ENCODE measurements at places on chromosomes 12 and 14. TPM values are rescaled to one million over a fixed set of nuclear protein-coding genes. Genes with fewer than 3 reads are reported as not detected.

GRCh38 chr12:57152639-57153038 is 5.2 kb upstream of the LRP1-AS start:
- DNase-seq = no peak

DNA sequence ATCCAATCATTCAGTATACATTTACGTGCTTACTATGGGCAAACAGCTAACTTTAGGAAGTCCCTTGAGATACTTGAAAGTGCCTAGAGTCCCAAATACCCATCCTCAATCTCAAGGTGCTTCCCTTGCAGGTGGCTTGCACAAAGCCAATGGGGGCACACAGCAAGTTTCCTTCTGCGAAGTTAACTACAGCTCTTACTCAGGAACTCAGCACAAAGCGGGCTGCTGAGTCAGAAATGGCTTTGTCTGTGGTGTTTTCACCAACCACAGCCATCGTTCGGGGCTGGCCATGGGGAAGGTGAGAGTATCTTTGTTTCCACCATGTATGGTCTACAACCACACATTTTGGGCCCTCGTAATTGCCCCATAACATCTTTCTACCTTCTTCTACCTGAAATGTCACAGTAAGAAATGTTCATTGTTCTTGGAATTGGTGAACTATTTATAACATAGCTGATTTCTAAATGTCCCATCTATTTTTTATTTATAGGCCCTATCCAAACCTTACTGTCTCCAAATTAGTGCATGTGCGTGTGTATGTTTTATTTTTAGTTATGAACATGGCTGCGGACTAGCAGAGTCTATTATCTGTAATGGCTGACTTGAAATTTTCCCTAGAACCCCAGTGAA is 13.9 kb downstream of the MFAP5 start:
- DNase-seq = no peak

- DNase-seq = no peak
These were observed 47.1 kb upstream of the ADAMTS20 start for GRCh38 chr12:43599066-43599465.

GRCh38 chr12:23707270-23707669 is 242.2 kb downstream of the SOX5 start:
- no peak for DNase-seq

- no peak for DNase-seq
These were observed 765.1 kb upstream of the TMEM132C start for GRCh38 chr12:127501916-127502315.

GRCh38 chr12:110920324-110920910 is at the start of gene MYL2:
Gene MYL2, minus strand, starts transcription at chr12:110920579. Its CDS starts 50 bp downstream, at chr12:110920529.
- no peak for DNase-seq

DNA sequence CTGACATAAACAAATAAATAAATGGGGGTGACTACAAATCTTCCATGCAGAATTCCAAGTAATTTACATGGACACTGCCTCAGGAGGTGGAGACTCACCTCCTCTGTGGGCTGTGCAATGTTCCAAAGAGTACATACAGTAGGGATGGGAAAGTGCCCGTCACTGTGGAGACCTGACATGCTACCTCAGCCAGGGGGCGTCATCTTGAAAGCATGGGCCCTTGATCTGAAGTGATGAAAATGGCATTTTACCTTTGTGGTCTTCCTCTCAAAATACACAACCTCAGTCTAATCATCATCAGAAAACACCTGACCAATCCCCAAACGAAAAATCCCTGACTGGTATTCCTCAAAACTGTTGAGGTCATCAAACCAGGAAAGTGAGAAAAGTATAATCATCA is 48.4 kb downstream of the ANAPC7 start:
- peak; percentile 13 for DNase-seq

- DNase-seq = no peak
These were observed 493.5 kb upstream of the RGS6 start for GRCh38 chr14:71438684-71439083.

- DNase-seq = no peak
These were observed 43.4 kb upstream of the RIN3 start for GRCh38 chr14:92470215-92470614.

CIT gene
- total RNA-seq = 67.9 TPM

TMEM117 gene
- total RNA-seq = 5.5 TPM

GSC gene
- total RNA-seq = not detected

SLC7A8 gene
- 0.90 TPM for total RNA-seq

NANOG gene
- total RNA-seq = 0.62 TPM

BDKRB2 gene
- total RNA-seq = 0.05 TPM

CD163 gene
- total RNA-seq = 0.64 TPM
